ENCODE measurements at places on chromosomes 5 and 9.

DNA sequence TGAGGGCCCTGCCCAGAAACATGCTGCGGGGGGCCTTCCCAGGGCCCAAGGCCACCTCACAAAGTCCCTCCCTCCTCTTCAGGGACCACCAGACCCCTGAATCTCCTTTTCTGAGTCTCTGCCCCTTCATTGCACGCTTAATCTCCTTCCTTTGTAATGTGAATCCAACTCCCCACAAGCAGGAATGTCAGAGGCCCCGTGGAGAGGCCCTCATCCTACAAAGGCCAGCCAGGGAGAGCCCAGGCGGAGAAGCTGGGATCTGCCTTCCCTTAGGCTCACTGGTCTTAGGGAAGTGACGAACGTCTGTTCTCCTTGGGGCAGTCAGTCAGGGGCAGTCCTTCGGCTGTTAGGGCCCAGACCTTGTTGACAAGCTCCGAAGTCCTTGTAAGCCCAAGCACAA is 2.3 kb downstream of the SMIM33 start:
- DNase-seq, result no peak

- DNase-seq, result no peak
Observed at GRCh38 chr9:1490341-1491232, 440.4 kb downstream of the DMRT2 start.

- DNase-seq, result no peak
Observed at GRCh38 chr9:112548836-112549595, 62.4 kb downstream of the KIAA1958 start.

DNA sequence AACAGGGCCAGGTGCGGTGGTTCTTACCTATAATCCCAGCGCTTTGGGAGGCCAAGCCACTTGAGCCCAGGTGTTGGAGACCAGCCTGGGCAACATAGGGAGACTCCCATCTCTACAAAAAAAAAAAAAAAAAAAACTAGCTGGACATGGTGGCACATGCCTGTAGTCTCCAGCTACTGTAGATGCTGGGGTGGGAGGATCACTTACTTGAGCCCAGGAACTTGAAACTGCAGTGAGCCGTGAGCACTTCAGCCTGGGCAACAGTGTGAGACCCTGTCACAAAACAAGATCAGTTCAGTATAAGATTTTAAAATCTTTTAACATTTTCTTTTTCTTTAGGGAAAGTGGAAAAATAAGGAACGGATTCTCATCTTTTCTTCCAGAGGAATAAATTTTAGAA is 2.5 kb downstream of the BRIX1 start:
- DNase-seq, result no peak

DNA sequence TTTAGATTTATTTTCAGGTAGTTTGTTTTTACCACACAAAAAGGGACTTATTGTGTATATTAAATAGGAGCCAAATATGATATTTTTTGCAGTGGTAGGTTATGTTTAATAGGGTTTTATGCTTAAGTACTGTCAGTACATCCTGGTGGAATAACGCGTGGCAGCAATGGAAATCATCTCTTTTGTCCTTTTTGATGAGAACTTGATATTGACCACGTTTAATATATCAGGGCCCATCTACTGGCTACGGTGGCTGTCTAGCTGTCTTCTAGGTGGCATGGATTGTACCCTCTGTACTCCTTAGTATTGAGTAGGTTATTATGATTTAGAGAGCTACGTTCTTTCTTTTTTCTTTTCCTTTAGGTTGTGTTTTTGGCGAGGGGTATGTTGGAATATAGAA is 2.6 kb downstream of the BASP1 start:
- no peak for DNase-seq

- DNase-seq, result no peak
Observed at GRCh38 chr5:142979636-142980035, 209.5 kb downstream of the ARHGAP26 start.

DNA sequence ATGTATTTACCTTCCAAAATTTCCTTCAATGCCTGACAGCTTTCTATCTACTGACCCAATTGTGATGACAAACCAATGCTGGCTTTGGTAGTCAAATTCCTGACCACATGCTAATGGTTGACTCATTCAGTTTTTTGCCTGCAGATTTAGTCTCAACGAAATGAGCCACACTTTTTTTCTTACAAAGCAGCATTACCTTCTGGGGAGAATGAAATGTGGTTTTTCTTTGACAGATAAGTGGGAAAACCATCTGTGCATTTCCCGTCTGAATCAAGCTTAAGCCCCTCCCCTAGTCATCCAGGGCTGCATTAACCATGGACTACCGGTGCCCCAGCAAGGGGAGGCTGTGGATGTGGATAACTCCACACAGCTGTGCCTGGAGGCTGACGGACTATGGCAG is 99.6 kb upstream of the TAF11L2 start:
- no peak for DNase-seq

GRCh38 chr9:133714606-133715294 is 23.4 kb downstream of the SARDH start:
- DNase-seq, result peak; percentile 75

- no peak for DNase-seq
Observed at GRCh38 chr5:171484460-171484899, 65.0 kb downstream of the FGF18 start.

GRCh38 chr9:95218773-95219172 is 98.7 kb downstream of the FANCC start:
- no peak for DNase-seq

DNA sequence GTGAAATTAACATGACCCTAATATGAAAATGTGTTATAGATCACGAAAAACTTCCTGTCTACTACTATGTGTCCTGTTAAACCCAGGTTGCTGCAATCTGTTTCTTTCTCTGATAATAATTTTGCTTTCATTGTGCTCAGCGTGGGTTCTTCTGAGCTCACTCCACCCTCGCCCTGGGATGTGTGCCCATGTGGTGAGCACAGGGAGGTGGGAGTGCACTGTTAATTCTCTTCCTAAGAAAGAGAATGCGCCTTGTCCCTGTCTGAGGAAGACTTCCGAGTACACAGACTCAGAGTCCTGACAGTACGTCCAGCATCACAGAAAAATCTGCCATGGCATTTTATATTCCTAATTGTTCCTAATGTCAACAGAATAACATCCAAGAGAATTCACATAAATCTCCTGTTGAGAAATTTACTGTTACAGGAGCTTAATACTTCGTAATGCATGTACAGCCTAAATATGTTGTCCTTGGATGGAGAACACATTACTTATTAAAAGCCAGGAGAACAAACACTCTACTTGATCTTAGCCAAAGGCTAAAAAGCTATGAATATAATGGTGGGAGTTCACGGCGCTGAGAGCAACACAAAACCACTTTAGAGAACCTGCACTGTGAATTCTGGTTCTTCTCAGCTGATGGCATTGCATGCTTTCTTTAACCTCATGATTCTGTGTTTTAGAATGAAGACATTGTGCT is 102.6 kb downstream of the PDE4D start:
- no peak for DNase-seq

DNA sequence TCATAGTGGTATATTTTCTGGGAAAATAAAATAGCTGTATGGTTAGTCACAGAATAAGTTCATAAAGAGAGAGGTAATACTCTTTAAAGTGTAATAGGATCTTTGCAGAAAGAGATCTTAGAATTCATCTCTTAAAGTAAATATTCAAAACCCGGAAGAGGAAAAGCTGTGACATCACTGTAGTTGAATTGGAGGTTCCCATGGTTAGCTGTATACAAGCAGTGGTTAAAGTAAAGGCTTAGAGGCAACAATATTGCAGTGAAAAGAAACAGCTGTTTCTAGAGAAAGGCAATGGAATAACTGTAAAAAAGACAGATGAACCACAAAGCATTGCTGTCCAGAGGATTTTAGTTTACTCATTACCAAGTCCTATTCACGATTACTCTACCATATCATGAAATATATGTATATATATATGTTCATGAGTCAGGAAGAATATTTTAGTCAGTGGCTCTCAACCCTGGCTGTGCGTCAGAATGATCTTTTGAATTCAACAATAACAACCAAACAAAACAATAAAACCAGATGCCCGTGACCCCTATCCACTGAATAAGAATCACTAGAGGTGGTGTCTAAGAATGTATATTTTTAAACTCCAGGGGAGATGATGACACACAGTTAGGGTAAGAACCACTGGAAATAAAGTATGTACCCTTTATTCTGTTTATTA is 4.7 kb downstream of the ERCC6L2 start:
- peak; percentile 71 for DNase-seq

DNA sequence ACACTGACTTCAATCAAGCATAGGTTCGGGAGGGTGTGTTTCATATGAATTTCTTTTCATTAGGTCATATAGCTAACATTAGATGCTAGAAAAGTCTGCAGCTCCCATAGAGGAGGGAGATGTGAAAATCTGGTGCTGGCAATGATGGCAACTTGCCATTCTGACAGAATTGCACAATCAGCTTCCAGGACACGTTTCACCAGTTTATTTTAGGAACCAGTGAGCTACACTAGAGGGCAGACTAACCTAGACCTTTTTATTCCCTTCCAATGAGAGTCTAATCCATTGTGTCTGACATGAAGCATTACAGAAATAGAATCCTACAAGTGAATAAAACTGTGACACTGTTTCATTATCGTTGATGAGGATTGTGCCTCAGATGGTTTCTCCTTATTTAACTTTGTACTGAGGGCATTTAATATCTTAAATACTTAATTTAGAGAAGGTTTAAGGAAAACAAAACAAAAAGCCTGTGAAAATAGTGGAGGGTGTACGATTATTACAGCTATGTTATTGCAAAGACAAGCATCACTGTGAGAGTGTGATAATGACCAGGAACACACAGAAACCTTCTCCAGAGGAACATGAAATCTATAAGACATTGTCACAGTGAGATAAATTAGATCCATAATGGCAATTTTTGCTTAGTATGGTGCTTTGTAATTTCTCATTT is 363.3 kb upstream of the RPS23 start:
- peak; percentile 76 for DNase-seq

GRCh38 chr5:170333161-170333910 is 35.8 kb upstream of the LCP2 start:
- DNase-seq, result no peak

DNA sequence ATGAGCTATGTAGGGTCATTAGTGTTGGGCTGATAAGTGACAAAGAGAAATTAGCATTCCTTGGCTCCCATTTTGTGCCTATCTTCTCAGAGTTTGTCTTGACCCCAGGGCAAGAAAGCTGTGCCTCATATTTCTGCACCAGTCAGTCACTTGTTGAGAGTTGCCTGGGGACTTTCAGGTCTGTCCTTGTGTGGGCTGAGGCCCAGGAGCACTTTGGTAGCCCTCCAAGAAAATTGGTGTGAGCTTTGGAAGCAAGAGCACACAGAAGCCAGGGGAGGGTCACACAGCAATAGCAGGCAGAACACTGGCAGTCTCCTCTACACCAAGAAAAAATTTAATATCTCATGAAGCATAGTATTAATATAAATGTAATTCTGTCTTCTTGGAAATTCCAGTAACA is 239.9 kb downstream of the NPR3 start:
- DNase-seq, result no peak

GRCh38 chr5:93053825-93054224 is 527.2 kb downstream of the NR2F1-AS1 start:
- DNase-seq, result no peak

DNA sequence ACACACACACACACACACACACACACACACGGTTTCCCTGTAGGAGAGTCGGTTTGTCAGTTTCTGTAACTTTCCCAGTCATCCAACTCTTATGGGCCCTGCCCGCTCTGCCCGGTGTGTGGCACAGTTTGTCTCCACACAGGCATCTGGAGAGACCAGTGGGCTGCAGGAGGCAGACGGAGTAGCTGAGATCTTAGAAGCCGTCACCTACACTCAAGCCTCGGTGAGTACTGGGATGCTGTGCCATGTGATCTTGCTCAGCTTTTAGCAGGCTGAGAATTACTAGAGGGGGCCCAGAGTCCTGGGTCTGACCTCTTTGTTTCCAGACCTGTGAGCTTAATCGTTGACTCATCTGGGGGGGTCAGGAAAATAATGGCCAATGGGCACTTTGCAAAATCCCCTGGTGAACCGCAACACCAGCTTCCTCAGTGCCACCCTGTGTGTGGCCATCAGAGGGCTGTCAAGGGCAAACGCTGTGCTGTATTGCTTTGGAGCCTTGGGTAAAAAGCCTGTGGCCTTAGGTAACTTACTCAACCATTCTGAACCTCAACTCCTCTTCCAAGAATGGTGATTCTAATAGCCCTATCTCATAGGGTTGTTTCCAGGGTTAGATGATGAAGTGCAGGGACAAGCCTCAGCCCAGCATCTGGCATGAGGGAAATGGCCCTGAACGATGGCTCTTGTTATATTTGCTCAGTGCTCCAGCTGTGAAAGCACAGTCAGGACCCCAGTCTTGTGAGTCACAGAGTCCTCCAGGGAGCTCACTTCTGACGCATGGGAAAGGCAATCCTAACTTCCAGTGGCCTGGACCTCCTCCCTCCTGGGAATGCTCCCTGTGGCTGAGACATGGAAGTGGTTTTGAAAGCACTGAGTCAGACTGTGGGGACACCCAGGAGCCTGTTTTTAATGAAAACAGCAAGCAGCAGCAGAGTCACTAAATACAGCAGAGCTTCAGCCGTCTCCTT is 45.6 kb downstream of the COL15A1 start:
- DNase-seq, result peak; percentile 99

DNA sequence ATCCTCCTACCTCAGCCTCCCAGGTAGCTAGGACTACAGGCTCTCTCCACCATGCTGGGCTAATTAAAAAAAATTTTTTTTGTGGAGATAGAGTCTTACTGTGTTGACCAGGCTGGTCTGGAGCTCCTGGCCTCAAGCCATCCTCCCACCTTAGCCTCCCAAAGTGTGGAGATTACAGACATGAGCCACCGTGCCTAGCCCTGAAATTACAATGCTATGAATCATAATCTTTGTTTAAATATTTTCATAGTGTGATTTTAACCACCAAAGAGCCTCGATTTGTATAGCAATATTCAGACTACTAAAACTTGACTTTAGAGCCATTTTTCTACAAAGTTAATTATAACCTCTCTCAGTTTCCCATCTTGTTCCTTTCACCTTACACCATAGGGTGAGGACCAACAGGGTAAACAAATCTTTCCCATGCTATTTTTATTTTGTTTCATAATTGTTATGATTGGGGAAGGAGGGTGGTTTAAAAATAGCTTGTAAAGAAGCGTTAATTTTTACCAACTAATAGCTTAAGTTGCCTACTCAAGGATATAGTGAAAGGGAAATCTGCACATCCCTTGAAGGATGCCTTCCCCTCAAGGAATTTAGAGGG is 32.7 kb downstream of the UBE2D2 start:
- DNase-seq, result no peak

DNA sequence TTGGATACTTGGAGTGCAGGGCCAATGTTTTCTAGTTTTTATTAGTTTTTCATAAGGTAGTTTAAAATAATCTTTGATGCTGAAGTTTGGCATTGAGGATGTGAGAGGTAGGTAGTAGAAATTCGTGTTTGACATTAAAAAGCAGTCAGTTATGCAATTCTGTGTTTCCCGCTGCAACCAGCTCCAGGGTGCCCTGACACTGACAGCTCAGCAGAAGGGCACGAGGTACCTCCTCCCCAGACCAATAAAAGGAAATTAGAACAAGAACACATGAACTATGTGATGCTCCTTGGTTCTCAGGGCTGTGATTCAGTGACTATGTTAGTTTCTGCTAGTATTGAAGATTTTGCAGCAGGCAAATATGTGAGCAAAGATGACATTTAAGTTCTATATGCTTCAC is 40.2 kb downstream of the NSUN2 start:
- DNase-seq, result no peak
